ENCODE measurements at places on chromosomes 2 and 18. TPM values are rescaled to one million over a fixed set of nuclear protein-coding genes. Genes with fewer than 3 reads are reported as not detected.

DNA sequence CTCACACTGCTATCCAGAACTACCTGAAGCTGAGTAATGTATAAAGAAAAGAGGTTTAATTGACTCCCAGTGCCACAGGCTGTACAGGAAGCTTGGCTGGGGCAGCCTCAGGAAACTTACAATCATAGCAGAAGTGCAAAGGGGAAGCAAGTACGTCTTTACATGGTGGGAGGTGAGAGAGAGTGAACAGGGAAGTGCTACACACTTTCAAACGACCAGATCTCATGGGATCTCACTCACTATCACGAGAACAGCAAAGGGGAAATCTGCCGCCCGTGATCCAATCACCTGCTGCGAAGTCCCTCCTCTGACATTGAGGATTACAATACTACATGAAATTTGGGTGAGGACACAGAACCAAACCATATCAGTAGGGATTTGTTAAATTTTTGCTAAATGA lies 150.4 kb upstream of the NXPH2 start:
- DNase-seq, result no peak

DNA sequence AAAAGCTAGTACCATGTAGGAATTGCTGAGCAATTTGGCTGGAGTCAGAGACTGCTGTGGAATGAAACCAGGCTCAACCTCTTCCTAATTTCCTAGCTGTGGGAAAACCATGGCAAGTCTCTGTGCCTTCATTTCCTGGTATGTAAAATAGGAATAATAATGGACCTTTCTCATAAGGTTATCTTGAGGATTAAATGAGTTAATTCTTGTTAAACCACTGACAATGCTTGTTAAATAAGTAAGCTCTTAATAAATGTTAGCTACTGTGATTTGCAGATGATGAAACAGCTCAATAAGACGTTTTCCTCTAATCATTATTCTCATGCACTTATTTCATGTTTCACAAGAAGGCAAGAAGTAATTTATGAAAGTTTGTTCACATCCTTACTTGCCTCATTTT lies 346.7 kb downstream of the RND3 start:
- DNase-seq, result no peak

ITPRIPL1 gene
- 56.9 TPM for total RNA-seq

GRCh38 chr2:207091928-207092327 lies 73.8 kb downstream of the KLF7 start:
- no peak for DNase-seq

DNA sequence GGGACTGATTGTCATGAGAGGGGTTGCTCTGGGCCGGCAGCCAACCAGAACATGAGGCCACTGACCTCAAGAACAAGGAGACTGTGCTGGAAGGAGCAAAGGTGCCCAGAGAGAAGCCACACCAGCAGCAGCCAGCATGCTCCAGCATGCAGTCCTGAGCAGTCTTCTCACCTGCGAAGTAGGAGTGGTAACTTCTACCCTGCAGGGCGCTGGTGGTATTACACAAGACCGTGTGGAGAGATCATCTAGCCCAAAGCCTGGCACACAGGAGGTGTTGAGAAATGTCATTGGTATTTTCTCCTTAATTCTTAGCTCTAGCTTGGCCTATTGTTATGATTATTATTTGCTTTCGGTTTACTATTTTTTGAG lies 132.7 kb downstream of the TSN start:
- no peak for DNase-seq

GRCh38 chr2:203890733-203891132 lies 23.2 kb downstream of the CTLA4 start:
- no peak for DNase-seq

DNA sequence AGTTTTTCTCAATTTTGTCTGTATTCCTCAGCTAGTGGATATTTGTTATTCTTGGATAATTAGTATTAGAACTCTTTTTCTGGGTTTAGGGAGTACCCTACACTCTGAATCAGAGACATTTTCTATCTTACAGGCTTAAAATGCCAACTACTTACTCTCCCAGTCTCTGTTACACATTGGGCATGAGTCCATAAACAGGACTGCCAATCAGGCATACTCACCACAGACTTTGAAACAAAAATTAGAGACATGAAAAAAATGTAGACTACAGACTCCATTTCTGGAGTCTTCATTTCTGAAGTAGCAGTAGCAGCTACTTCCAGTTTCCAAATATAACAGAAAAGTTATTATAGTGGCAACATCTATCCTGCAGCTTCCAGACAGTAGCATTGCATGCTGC lies 279.7 kb downstream of the MBD5 start:
- no peak for DNase-seq

- peak; percentile 73 for DNase-seq
Observed at GRCh38 chr2:197705912-197706838, 1.0 kb downstream of the MARS2 start.

DNA sequence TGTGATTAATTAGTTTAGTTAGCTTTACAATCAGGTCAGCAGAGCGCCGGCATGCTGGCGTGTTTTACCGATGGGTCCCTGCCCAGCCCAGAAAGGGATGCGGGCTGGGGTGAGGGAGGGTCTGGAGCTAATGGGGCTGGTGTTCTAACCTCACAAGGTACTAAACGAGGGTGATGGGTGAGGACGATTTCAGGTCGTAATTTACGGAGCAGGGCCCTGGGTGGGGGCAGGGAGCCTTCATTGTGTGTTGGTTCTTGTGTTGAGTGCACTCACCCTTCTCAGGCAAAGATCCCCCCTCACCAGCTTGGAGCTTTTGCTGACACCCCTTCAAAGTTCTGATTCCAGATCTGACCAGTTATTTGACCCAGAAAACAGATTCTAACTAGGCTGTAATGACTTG lies 39.5 kb downstream of the PTGR3 start:
- no peak for DNase-seq

GRCh38 chr18:56214706-56215105 lies 423.7 kb downstream of the TXNL1 start:
- no peak for DNase-seq

GRCh38 chr2:70019096-70019495 lies 57.7 kb upstream of the ASPRV1 start:
- no peak for DNase-seq

DNA sequence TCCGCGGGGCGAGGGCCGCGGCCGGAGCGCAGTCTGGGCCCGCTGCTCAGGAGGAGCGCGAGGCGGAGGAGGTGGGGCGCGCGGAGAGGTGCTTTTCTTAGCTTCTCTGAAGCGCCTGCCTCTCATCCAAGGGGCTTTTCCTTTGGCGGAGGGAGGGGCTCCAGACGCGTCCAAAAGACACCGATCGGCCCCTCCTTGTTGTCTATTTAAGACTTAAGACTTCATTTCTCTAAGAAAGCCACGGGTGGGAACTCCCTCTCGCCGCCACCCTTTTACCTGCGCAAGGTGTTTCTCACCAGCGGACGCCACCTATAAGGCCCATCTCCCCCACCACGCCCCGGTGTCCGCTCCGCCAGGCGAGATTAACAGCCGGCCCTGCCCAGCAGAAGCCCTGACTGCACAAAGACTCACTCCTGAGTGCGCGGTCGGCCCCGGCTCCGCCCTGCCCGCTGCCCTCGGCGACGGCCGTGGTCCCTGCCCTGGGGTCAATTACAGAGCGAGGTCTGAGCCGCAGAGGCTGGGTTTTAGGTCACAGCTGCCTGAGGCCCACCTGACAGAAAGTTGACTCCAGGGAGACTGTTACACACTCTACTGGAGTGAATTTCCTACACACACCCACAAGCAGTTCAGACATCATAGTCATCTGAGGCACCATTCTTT lies at the start of gene DSC2:
Gene DSC2, minus strand, starts transcription at position 397 of the 660 bp plus-strand sequence. CDS start 450 bp downstream, outside the sequence.
- DNase-seq, result no peak

KRCC1 gene
- total RNA-seq, result 12.4 TPM

DNA sequence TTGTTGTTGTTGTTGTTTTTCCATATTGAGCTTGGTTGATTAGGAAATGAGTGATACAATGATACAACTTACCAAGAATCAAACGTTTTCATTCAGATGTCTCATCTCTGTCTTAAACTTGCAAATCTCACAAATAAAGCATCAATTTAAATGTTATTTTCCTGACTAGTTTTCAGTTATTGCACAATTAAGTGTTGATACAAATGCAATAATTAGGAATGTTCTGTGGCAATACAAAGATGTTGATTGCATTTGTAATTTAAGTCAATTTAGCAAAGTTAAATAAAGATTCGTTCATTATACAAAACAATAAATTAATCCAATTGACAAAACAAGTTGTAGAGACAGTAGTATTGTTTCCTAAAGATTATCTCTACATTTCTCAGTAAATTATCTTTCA lies 392.3 kb upstream of the ZNF804A start:
- DNase-seq, result no peak

DNA sequence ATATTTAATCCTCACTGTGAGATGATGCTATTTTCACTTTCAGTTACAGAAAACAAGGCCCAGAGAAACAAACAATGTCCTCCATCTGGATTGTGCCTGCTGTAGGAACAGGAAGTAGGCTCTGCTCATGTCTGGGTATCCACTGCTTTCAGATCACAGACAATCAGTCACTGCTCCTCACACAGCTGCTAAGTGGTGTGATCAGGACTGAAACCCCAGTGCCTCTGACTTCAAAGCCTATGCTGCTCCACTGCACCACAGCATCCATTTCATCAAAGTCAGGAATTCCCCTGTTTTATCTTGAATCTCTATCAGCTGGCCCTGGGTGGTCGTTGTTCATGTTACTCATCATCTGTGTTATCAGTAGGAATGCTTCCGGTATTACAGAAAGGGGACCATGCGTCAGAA lies 303.8 kb upstream of the TRIB2 start:
- DNase-seq, result peak; percentile 46

EFR3B gene
- total RNA-seq, result 0.61 TPM

SIX3 gene
- 0.21 TPM for total RNA-seq

DNA sequence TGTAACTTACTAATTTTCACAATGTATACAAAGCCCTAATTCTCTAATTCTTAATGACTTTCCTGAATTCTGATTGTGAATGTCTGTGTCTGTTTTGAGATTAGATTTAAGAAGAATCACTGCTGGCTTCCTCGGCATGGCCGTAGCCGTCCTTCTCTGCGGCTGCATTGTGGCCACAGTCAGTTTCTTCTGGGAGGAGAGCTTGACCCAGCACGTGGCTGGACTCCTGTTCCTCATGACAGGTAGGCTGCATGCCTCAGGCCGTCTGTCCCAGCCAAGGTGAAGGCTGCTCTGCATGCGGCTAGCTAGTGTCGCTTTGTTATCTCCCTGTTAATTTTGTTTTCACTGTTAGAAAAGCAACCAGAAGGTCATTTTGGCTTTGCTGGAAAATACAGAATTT lies 41.2 kb downstream of the TMEM178A start:
- DNase-seq, result no peak

DNA sequence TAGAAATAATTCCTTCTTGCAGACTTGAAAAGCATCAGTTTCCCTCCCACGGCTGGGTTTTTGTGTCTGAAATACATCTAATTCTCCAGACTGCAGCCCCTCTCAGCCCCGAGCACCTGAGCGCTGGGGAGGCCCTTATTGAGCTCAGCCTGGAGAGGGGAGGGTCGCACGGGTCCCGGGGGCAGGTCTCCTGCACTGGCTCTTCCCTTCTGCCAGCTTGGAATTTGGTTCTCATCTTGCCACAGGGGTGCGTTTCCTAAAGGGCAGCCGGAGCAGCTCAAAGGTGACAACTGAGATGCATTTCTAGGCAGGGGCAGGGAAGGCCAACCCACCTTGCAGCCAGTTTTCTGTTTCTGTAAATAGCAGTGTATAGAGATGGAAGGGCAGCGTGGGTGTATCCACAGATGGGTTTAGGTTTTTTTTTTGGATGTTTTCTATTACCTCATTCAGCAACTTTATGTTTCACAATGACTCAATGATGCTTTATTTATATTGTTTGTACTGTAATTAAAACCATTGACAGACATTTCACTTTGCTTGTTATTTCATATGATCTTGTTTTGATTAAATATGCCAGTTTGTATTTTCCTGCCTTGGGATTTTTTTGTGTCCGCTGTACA lies 37.0 kb downstream of the GBX2 start:
- DNase-seq, result no peak

DNA sequence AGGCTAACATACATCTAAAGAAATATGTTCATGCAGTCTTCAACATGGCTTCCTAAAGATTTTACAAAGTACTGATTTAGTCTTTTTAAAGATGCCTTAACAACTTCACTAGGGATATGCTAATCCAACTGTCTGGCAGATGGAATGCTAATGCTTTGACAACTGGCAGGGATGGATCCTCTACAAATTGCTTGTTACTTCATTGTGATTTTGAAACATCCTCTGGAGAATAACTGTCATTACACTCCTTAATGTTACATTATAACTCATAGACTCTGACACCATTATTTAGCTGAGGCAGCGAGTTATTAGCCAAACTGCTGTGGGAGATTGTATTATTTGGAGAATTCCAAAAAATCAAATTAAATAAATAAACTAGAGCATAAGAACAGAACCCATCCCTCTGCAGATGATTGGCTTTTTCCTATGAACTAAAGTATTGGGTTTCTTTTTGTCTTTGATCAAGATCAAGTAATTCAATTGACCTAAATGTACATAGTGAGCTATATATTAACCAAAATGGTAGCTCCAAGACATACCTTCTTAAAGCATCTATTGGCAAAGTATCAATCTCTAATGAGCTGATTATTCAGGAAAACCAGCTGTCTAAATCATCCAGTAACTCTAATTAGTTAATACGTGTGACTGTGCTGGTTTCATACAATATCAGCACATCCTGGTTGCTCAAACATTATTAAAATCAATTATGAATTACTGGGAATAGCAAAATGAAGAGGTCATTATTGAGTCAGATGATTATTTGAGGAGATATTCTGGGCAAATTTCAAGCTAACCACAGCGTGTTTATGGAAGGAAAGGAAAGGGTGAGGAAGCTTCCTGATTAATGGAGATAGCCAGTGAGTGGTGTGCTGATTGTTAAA lies 321.3 kb upstream of the TFPI start:
- no peak for DNase-seq

- peak; percentile 38 for DNase-seq
Observed at GRCh38 chr2:241080405-241081189, 21.5 kb downstream of the MTERF4 start.

- DNase-seq, result peak; percentile 39
Observed at GRCh38 chr2:64607381-64608304, 46.1 kb downstream of the SERTAD2 start.
